ENCODE measurements at places on chromosomes 3 and 15.

DNA sequence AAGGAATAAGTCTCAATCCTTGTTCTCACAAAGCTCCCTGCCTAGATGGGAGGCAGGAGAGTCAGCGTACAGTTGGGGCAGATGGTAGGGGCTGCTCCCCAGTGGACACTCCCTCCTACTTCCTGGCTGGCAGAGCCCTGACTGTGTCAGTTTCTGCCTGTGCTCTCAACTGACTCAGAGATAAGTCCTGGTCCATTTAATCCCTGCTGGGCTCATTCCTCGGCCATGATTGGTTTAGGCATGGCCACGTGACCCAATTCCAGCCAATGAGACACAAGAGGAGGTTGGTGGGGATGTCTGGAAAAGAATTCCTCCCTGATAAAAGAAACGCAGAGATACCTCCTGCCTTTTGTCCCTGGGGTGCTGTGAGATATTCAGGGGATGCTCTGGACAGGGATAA lies 118.1 kb upstream of the SLC6A11 start:
- no peak for DNase-seq

DNA sequence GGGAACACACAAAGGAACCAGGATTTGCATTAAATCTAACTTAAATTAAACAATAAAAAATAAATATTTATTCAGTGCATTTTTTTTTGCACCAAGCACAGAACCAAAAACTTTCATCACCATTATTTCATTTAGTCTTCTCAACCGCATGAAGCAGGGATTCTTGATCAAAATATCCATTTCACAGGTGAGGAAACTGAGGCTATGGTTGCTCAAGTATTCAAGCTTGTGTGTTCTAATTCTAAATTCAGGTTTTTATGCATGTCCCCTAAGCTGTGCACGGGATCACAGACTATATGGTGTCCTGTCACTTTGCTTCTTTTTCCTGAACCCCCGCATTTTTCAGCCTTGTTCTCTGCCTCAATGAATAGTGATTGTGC lies 64.3 kb upstream of the BCL6 start:
- DNase-seq: no peak

- no peak for DNase-seq
Observed at GRCh38 chr15:50925281-50925680, 16.8 kb downstream of the AP4E1 start.

GRCh38 chr15:36422631-36423030 lies 156.8 kb upstream of the CDIN1 start:
- DNase-seq: no peak

- no peak for DNase-seq
Observed at GRCh38 chr15:43521419-43521818, 4.0 kb downstream of the MAP1A start.

GRCh38 chr3:175869404-175869803 lies 1010.3 kb downstream of the NAALADL2 start:
- no peak for DNase-seq

- DNase-seq: no peak
Observed at GRCh38 chr15:80645494-80646065, 49.5 kb upstream of the ABHD17C start.

GRCh38 chr15:71677352-71677751 lies 133.0 kb upstream of the NR2E3 start:
- no peak for DNase-seq

DNA sequence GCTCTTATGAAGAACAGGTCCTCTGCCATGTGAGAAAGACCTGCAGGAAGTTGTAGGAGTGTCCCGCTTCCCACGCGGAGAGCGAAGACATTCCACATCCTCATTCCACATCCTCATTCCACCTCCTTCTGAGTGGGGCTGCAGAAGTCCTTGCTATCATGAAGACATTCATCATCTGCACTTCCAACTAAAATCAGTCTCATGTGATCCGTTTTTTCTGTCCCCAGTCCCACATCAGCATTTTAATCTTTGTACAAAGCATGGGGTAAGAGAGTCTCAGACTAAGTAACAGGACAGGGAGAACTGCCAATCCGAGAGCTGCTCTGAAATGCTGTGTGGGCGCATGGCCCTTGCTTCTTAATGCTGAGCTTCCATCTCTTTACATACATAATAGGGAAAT lies 227.2 kb downstream of the RSRC1 start:
- DNase-seq: no peak

GRCh38 chr3:43691120-43691995 lies 620 bp downstream of the ABHD5 start:
- DNase-seq: no peak

DNA sequence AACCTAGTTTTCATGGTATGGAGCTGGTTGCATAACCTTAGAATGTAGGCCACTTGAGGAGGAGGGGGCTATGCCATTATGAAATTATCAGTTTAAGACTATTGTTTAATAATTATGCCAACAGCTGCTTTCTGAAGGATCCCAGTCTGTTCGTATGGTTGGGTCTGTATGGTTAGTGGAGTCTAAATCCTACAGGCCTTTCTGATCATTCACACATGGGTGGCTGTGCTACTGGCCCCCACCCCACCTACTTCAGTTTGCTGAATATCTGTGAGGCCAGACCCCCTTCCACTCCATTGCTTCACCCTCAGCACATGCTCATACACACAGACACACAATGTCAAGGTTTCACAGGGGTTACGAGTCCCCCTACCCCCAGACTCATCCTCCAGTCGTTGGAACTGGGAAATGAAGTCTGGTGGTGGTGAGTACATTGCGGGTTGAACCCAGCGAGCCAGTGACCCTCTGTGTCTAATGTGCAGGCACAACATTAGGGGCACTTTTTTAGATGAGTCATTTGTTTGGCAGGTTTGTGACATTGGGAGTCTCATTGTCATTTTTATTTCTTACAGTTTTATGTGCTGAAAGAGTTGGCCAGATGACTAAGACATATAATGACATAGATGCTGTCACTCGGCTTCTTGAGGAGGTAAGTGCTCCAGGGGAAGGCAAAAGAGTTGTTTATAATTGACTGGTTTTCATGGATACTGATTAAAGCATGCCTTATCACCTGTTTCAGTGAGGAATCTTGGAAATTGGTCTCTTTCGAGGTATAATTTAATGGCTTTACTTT lies 85.3 kb downstream of the TRAK1 start:
- DNase-seq: no peak

DNA sequence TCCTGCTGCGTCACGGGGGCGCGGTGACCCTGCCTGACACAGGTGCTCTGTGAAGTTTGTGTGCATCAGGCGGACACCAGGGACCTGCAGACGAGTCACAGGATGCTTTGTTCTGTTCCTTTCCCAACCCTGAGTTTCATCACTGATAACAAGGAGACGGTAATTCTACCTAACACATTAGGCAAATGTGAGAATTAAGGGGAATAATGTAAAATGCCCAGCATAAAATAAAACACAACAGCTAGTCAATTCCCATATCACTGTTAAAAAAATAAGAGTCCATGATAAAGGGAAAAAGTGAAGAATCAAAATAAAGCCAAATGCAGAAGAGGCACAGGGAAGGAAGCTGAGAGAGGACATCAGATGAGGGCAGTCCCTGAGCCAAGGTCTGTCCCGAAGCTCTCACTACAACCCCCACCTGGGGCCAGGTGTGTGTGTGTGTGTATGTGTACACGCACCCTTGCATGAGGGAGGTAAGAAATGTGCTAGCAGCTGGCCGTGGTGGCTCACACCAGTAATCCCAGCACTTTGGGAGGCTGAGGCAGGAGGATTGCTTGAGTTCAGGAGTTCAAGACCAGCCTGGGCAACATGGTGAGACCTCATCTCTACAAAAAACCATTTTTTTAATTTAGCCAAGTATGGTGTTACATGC lies 27.5 kb downstream of the PLA2G4D start:
- DNase-seq: no peak

DNA sequence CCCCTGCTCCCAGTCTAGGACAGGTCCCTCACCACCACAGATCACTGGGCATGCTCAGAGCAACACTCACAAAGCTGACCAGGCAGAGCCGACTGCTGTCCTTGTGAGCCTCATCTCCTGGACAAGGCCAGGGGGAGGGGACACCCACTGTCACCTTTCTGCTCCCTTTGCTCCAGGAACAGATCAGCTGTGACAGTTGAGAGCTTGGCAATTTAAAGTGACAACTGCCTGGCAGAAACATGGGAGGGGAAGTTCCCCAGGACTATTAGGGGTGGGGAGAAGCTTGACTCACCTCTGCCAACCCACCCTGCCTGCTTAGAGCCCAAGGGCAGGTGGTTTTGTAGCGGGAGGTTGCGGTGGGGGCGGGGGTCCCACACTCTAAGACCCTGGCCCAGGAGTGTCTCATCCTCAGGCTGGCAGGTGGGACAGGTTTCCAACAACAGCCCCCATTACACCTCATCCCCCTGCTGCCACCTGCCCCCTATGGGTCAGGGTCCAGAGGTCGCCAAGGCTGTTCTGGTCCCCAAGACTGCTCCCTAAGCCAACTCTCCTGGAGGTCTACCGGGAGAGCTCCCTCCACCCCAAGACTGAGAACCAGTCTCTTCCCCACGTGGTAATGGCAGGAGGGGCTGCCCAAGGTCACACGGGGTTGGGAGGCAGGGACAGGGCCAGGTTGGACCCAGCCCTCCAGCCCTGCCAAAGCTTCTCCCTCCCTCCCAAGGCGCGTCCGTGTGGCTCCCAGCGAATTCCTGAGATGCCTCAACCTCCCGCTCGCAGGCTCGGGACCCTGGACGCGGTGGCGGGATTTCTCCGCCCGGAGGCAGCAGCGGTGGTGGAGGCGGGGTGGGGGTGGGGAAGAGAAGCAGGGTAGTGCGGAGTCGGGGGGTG lies 80.4 kb downstream of the IQSEC1 start:
- no peak for DNase-seq

Measured in NCI-H187 (cell line).